ENCODE measurements at places on chromosomes 6 and 20.

GRCh38 chr6:116328528-116328903 lies 42.2 kb upstream of the DSE start:
- DNase-seq = no peak

DNA sequence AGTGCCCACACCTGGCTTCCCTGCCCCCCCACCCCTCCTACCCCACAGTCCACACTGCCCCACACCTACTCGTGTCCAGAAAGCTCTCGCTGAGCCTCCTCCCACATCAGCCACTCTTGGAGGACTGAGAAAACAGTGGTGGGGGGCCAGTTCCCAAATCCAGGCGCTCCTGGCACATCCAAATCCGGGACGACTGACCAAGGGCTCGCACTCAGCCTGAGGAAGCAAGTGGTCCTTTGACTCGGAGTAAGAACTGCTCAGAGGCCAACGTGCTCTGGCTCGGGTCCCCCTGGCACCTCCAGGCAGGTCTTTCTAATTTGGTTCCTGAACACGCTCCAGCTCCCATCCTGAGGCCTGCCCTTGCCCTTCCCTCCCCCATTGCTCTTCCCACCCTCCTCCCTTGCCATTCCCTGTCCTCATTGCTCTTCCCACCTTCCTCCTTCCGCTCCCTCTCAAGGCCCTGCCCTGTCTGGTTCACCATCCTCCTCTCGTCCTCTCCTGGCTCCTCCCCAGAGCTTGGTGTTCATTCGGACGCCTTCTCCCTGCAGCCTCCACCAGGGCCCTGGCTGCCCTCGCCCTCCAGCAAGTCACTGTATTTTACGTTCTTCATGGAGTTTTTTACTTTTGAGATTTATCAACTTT lies 83.6 kb downstream of the THBS2 start:
- no peak for DNase-seq

DNA sequence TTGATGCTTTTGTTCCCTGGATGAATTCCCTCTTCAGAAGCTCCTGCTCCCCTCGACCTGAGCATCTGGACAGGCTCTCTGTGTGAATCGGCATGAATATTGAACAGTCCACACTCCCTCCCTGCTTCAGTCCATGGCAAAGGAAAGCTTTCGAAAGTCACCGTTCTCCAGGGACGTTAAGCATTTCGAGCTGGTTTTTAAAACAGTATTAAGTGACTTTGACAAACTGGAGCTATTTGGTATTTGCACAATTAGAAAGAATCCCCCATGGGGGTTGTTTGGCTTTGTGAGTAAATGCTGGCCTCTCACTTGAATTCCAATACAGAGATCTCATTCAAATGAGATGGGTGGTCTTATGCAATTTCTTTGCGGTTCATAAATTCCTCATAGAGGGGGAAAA lies 85.3 kb upstream of the TIAM2 start:
- DNase-seq = no peak

GRCh38 chr6:80245043-80245442 lies 138.6 kb downstream of the BCKDHB start:
- DNase-seq = no peak

GRCh38 chr6:161951126-161951525 lies 677.3 kb upstream of the AGPAT4 start:
- DNase-seq = no peak

DNA sequence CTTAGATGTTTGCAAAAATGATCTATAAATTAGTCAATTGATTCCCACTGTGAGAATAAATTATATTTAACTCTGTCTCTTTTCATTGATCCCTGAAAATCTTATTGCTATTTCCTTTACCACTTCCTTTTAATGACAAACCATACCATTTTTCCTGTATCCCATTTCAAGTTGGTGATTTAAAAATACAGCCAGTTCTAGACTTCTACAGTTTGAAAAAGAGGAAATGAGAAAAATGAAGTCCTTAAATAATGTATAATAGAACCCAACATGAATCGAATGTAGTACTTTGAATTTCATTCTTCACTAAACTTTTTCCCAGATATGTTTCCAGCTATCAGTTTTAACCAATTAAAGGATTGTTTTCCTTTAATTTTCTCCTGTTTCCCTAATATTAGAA lies 29.5 kb upstream of the SDHAF4 start:
- DNase-seq = no peak

- no peak for DNase-seq
Observed at GRCh38 chr6:131840441-131840840, 32.6 kb downstream of the ENPP1 start.

GRCh38 chr6:41336824-41337223 lies 1.4 kb downstream of the NCR2 start:
- peak; percentile 19 for DNase-seq

GRCh38 chr6:117536317-117536716 lies 53.8 kb downstream of the DCBLD1 start:
- no peak for DNase-seq

DNA sequence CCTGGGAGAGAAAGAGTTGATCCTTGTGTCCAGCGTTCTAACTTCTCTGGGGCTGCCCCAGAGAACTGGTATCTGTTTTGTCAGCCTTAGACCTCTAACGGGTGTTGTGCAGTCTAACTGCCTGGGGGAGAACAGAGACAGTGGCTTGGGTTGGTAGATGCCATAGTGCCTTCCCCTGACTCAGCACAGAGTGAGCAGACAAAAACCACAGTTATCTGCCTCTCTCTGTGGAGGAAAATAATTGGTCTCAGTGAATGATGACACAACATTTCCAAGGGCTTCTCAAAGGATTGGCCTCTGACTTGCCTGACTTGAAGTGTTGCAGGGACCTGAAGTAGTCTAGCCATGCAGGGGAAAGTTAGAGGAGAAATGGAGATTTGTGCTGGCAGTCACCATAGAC lies 226.2 kb upstream of the MAN1A1 start:
- no peak for DNase-seq

GRCh38 chr6:150056156-150056555 lies 12.8 kb downstream of the ULBP3 start:
- DNase-seq = no peak

DNA sequence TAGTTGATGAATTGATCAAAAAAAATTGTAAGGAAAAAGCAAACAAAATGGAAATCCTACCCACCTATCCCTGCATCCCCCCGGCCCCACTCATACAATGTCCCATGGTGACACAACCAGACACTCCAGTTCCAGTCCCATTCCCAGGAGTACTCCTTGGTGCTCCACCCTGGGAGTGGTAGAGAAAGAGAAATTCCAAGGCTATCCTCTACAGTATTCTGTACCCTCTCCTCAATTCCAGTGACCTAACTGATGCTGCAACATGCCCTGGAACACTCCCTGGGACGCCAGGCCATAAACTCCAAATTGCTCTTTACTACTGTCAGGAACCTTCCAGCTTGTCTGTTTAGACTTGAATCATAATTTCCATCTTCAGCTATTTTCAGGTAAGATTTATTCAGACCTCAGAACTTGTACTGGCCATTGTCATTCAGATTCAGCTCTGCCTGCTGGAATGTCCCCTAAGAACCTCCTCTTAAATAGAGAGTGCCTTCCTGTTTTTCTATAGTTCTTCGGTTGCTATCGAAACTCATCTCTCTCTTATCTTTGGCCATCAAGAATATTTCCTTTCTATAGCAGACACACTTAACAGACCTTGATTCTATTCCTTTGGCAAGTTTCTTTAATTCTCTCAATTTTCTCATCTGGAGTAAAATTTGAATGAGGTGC lies 8.7 kb downstream of the GPX6 start:
- DNase-seq = no peak

- peak; percentile 58 for DNase-seq
Observed at GRCh38 chr6:19866173-19866984, 29.2 kb downstream of the ID4 start.

DNA sequence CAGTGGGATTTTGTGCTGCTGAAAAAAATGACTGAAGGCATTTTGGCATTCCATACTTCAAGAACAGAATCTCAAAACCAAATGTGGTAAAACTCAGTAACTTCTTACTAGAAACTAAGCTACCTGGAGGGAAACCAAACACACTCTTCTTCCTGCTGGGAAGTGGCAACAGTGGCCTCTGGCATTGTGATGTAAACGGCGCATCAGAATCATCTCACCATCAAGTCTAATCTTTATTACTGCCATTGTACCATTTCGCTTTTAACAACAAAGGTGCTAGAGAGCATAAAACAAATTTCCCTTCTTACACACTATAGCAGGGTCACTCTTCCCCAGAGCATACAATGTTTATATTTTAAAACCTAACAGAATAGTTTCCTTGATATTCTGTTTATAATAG lies 101.6 kb upstream of the CEP162 start:
- DNase-seq = no peak

DNA sequence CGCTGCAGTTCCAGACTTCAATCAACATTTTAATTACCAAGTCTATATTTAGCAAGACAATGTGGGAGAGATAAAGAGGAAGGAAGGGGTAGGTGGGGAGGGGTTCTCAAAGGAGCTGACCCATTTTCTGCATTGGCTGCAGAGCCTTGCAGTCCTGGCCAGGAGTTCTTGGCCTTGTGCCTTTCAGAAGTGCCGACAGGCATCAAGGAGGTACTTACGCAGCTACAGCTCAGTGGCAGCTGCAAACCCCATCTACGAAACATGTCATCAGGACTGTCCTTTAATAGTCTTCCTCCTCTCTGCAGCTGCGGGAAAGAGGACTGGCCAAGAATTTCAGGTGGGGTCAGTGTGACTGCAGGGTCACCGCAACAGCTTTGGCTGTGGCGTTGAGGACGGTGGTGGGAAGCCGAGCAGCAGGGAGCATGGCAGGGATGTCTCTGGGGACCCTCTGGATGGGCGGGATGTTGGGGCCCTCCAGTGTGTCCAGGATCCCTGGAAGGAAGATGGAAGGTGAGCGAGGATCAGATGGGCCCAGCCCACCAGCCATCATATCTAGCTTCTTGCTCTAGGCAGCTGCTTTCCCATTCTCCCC lies 1.8 kb upstream of the LRRC73 start:
- no peak for DNase-seq

DNA sequence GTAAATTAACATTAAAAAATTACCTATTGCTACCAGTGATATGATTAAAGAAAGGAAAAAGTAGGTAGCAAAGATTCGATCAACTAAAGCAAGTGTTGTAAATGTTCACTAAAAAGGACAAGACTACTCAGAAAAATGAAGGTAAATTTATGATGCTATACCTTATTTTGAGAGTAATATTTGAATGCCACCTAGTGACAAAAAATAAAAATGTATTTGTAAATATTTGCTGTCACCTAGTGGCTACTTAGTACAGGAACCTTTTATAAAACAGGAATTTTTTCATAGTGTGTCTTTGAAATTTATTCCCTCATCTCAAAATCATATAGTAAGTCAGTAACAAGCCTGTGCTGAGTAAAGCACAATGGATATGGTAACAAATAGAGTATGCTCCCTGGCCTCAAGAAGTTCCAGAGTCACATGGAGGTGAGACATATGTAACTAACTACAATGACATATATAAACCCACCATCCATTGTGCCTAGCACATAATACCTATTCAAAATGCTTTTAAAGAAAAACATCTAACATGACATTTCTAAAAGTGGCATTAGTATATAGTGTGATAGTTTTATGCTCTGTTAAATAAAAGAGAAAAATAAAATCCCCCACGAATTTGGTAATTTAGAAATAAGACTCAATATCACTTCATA lies 193.1 kb upstream of the SIM1 start:
- DNase-seq = peak; percentile 7

DNA sequence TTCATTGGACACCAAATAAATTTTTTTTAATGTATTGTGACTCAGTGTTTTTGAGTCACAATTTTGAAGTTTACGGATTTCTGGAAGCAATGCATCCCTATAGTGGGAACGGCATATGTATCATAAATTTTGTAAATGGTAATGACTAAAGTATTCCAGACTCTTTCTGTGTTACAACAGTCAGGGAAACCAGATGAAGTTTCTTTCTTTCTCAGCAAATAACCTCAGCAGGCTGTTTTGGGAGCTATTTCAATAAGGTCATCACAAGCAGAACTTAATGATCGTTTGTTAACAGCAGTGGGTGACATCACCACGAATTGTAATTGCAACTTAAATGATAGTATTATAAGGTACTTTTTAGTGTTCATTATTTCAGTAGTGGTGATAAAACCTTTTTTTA lies 52.0 kb downstream of the HIVEP1 start:
- no peak for DNase-seq

- no peak for DNase-seq
Observed at GRCh38 chr20:53222416-53222815, 250.3 kb downstream of the TSHZ2 start.

DNA sequence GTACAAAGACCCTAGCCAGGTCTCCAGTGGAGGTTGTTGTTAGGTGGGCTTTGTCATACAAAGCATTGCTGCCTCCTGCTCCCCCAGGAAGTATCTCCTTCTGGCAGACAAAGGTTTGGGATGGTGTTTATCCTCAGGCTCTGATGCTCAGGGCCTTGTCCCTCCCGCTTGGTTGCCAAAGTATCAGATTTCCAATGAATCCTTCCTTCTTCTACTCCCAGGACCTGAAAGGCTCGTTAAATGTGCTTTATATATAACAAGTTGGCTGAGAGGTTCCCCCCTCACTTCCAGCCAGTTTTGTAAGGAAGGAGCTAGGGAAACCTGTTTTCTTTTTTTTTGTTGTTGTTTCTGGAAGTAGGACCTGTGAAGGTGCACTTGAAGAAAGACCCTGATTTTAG lies 14.4 kb downstream of the PTK7 start:
- no peak for DNase-seq

DNA sequence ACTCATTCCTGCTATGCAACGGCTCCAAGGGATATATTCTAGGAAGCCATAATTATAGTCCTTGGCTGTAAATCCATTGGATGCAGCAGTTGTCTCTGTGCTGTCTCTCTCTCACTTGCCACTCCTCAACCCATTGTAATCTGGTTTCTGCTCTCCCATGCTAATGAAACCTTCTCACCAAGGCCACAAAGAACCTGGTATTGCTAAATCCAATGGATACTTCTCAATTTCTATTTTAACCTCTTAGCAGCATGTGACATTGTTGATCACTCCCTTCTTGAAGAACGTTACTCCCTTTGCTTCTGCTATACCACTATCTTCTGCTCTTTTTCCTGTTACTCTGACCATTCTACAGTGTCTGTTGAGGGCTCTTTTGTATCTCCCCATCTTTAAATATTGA lies 39.8 kb upstream of the GCLC start:
- no peak for DNase-seq

GRCh38 chr6:15368186-15368585 lies 122.3 kb downstream of the JARID2 start:
- DNase-seq = no peak

- DNase-seq = no peak
Observed at GRCh38 chr20:42024653-42025052, 406.5 kb upstream of the CHD6 start.

DNA sequence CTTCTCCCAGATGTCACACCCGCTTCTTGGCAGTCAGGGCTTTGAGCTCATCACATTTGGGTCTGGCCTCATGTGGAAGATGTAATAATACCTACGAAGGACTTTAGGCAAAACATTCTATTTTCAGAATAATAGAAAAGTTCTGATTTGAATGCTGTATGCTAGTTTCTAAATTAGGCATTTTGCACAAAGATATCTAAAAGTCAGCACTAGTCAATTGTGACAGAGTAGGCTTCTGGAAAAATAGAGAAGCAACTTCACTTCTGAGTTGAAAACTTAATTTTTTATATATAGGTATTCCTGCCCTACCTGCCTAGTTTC lies 38.3 kb upstream of the CD2AP start:
- DNase-seq = no peak

GRCh38 chr6:11852061-11852651 lies 73.6 kb upstream of the ADTRP start:
- DNase-seq = no peak

- DNase-seq = no peak
Observed at GRCh38 chr6:37934276-37934675, 114.7 kb downstream of the ZFAND3 start.

GRCh38 chr20:21344961-21345360 lies 41.8 kb downstream of the XRN2 start:
- DNase-seq = no peak

- no peak for DNase-seq
Observed at GRCh38 chr6:78253618-78254017, 600.8 kb downstream of the MEI4 start.

Measured in NCI-H1092 (cell line).